ENCODE measurements at places on chromosomes 3 and 15.

DNA sequence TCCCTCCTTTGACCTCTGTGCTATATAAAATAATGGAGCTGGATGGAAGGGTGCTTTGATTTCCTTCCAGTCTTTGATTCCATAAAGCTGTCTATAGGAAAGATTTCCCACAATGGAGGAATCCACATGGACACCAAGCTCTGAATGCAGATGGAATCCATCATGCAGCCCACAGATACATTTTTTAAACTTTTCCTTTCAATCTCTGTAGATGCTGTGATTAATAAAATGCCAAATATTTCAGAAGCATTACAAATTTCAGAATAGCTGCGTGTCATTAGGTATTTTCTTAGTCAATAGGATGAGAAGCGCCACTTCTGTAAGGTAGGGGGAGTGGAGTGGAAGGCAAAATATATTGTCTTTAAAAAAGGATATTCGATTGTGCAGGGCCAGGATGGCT, 489.0 kb downstream of the NTRK3 start:
- no peak for DNase-seq

- no peak for DNase-seq
These were observed 10.2 kb downstream of the PXYLP1 start for GRCh38 chr3:141241616-141242376.

GRCh38 chr3:46905661-46906451, 28.3 kb downstream of the PTH1R start:
- no peak for DNase-seq

GRCh38 chr3:160401291-160402095, 2.0 kb downstream of the SMC4 start:
- DNase-seq: peak; percentile 64

GRCh38 chr3:28859897-28860296, 421.0 kb upstream of the RBMS3 start:
- no peak for DNase-seq

DNA sequence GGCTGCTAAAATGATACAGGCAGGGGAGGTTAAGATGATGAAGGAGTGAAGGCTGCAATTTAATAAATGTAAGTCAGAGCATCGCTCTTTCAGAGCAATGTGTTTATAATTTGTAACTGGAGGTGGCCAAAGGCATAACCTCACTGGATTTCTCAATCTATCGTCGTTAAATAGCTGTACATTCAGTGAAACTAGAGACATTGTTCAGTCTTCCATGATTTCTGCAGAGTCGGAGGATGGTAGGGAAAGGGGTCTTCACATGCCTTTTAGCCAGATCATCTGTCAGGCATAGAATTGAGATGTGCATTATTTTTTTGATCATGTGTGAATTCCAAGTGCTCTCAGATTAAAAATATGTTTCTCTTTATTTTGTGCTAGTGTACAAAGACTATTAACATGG, 315.4 kb downstream of the OXSM start:
- DNase-seq: no peak

- DNase-seq: no peak
These were observed 251.0 kb upstream of the ICE2 start for GRCh38 chr15:60729850-60730458.

GRCh38 chr15:48939648-48940047, 24.1 kb downstream of the SHC4 start:
- peak; percentile 94 for DNase-seq

DNA sequence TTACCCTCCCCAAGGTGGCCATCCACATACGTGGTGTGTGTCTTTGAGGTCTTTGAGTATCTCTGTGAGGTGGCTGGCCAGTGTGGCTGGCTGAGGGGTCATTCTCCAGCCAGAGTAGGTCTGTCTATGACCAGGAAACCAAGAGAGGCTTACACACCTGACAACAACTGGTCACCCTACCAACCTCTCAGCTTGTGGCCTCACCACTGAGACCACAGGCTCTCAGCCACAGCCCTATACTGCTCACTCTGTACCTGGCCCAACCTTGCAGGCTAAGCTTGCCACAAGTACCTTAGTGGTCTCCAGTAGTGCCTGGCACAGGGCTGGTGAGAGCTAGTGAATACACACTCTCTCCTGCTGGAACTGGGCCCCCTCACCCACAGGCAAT, 5.1 kb downstream of the HEMK1 start:
- no peak for DNase-seq

DNA sequence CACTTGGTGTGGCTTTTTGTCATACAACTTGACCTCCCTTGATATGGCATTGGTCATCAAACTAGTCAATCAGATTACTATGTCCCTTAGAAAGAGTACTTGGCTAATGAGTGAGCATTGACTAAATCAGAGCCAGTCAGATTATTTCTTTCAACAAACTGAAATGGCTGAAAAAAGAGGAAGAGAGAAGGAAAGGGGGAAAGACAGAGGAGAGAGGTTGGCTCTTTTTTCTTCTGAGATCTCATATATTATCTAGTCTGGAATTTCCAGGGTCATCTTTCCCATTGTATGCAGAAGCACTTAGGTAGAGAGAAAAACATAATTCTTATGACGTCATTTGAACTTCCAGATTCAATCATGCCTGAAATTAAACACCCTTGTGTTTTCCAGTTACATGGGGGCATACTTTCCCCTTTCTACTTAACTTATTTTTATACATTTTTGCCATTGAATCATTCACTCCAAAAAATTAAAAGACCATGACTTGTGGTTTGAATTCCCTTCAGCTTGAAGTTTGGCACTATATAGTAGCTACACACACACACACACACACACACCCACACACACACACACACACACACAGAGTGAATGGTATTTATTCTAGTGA, 387.8 kb downstream of the LSAMP start:
- DNase-seq: no peak

- no peak for DNase-seq
These were observed 11.2 kb upstream of the SCAPER start for GRCh38 chr15:76916369-76916768.

GRCh38 chr3:98902351-98902740, 851 bp upstream of the DCBLD2 start:
- DNase-seq: no peak

DNA sequence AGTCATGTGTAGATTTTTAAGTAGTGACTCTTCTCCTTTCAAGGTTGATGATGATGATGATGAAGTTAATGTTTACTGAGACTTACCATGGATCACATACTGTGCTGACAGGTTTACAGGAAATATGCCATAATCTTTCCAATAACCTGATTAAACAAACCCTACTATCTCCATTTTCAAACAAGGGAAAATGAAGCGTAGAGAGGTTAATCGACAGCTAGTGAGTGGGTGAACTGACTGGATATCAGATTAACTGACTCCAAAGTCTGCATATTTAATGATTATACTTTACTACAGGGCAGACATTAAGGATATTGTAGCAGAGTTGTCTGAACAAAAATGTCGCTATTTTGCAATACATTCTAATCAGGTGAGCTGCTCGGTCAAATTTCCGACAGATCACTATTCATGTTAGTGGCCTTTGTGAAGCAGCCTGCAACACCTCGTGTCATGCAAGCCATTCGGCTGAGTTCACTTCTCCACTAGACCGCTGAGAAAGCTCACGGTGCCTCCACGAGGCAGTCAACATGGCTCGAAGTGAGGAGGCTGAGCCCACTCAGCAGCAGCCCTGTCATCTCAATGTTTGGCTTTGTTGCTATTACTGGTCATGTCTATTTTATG, 264.2 kb downstream of the NFKBIZ start:
- no peak for DNase-seq

- DNase-seq: peak; percentile 4
These were observed 2.1 kb downstream of the CD47 start for GRCh38 chr3:108088697-108089096.

GRCh38 chr15:58457466-58457965, 25.7 kb downstream of the LIPC start:
- no peak for DNase-seq

DNA sequence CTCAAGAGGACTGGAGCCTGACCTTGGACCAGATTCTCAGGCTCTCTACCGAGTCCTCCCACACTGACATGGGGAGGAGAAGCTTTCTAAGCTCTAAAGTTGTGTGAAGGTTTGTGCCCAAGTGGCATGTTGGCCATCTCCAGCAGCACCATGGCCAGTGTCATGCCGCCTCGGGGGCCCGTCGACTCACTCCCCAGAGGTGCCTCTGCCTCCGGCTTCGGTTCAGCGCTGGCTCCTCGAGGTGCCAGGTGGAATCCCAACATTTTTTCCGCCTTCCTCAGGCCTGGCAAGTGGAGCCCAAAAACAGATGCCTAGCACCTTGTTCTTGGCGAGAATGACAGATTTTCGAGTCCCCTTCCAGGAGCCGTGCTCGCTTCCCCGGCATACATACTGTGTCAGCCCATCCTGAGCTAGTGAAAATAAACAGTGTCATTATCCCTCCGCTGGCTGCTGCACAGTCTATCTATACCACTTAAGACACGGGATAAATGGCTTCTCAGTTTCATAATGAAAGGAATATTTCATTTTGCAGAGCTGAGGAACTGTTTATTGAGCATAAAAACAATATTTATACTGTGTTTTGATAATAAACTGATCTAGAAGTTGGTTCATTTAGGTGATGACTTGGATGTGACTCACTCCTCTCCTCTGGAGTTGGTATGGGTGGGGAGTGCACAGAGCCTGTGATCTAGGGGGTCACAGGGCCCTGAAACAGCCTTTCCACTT, 328.5 kb upstream of the TLE3 start:
- DNase-seq: no peak

GRCh38 chr3:189334064-189334920, 162.5 kb downstream of the TPRG1 start:
- DNase-seq: no peak

GRCh38 chr15:67035886-67036285, 29.5 kb upstream of the SMAD3 start:
- DNase-seq: no peak

GRCh38 chr3:102361101-102361500, 73.7 kb upstream of the ZPLD1 start:
- no peak for DNase-seq

DNA sequence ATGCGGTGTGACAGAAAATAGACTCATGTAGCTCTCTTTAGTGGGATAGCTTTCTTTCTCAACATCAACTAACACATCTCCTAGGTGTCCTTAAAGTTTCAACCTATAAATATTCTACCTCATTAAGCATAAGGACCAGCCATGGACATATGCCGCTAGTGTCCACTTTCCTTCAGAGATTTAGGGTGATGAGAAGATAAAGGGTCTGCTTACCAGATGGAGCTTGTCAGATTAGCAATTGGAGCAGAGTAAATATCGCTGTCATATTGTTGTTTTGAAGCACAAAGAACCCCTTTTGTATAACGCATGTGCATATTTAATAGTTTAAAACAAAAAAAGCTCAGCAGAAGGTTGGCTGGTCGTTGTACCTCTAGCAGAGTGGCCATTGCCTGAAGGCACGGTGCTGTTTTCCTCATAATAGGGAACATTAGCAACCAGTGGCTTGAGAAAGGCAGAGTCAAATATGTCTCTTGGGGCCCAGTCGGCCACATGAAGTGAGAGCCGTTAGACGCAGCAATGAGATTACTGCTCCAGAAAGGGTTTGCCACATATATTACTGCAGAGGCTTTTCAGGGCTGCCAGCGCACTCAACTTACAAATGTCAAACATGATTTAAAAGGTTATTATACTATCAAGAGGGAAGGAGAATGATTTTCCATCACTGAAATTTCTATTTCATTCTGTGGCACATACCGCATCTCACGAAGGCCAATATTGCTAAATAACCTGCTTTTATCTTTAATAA, 264.2 kb downstream of the ROBO2 start:
- DNase-seq: no peak

DNA sequence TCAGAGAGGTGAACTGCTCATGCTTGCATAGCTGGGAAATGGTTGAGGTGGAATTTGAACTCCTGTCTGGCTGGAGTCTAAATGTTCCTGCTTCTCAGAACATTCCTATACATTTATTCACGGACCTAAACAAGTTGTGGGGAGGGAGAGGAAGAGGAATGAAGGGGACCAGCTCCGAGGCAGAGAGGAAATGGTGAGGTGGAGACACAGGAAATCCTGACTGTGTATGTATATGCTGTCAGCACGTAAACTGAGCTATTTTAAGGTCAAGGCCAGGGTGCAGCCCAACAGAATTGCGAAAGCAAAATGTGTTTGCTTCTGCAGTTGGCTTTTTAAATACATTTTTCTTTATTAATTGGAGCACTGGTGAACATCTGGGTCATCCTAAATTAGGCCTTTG, 74.1 kb upstream of the POMGNT2 start:
- DNase-seq: peak; percentile 34

DNA sequence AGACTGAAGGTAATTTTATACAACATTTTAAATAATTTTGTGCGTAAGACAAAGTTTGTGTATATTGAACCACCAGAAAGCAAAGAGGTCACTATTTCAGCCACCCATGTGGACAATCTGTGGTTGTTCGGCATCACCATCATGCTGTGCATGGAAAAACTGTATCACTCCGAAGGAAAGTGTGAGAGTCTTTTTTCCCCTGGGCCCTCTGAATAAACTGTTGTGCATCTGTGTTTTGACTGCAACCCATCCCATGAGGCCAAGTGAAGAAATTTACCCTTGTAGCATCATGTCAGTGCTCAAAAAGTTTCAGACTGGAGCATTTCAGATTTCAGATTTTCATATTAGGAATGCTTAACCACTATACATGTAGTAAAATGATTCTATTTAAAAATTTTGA, 85.3 kb downstream of the IMPG2 start:
- no peak for DNase-seq

DNA sequence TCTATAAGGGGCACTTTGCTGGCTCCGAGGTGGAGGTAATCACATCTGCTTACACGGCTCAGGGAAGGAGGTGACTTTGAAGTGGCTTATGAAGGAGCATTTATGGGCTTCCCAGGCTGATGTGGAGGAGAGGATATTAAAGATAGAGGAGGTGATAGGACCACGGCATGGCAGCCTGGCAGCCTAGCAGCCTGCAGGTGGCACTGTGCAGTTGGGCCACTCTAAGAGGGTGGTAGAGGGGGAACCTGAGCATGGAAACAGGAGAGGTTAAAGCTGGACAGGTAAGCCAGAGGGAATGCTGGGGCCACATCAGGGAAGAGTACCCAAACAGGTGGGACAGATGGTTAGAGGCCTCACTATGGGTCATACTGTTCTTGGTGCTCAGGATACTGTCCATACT, 375.0 kb downstream of the WDR72 start:
- no peak for DNase-seq

DNA sequence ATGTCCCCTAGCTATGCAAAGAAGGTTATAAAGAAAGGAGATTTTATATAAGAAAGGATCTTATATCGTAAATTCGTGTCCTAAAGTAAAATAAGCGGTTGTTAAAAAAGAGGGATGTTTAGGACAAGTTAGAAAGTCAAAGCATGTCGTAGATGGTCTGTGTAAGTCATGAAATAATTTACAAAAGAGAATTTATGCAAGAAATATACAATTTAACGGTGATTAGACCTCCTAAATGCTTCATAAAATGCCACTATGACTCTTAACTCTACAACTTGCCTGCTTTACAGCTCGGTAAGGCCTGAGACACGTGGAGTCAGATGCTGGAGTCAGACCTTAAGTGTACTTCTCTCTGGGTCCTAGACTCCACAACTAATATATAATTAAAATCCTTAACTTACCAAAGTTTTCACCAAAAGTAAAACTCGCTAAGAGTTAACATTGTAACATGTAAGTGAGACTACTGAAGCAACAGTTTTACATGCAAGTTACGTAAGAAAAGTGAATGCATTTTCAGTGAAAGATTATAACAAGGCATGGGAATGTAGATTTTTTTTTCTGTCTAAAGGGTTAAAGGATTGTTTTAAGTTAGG, 13.3 kb upstream of the SRPRB start:
- DNase-seq: no peak
